ENCODE measurements at places on chromosomes 2 and 18.

GRCh38 chr2:209348433-209348832 lies 75.4 kb upstream of the MAP2 start:
- DNase-seq = no peak

DNA sequence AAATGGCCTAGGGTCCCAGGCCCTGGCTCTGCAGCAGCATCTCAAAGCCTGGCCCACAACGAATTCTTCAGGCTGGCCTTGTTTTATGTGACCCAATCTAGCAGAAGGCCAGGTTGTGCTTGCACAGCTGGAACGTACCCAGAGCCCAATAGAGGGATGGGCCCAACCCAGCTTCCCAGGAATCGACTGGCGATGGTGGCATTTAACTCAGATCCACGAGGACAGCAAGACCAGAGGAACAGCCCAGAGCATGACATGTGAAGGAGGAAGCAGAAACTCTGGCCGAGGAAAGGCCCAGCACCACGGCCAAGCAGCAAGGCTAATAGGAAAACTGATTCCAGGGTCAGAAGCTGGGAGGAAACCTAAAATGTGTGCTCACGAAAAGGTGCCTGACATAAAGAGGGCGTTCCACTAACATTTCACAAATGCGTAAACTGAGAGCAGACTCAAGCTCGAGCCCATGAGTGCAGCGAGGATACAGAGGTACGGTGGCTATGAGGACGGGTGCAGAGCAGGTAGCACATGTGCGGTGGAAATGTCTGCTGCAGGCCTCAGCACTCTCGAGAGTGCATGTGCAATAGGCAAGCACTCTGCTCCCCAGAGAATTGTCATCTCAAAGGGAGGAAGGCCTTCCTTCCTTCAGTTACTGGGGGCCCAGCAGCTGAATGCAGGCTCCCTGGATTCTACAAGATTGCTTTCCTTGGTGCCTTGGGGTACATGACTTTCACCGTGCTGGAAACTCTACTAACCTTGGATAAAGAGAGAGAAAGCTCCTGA lies 156.9 kb upstream of the GLI2 start:
- no peak for DNase-seq

GRCh38 chr2:239640210-239640609 lies 239.4 kb upstream of the HDAC4 start:
- no peak for DNase-seq

DNA sequence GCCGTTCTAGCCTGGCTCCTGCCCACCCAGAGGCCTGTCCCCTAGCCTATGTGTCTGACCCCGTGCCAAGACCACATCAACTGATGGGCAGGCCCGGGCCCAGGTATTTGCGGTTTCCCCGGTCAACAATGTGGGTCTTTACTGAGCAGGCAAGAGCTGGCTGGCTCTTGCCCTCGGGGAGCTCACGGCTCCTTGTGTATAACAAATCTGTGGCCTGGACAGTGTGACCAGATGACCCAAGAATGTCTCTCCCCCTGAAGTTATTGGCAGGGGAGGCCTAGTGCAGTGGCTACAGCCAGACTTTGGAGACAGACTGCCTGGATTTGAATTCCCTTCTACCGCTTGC lies 179.6 kb downstream of the KLHL29 start:
- DNase-seq = no peak

- DNase-seq = peak; percentile 36
Measured at GRCh38 chr2:9710311-9710710, 79.5 kb upstream of the YWHAQ start.

GRCh38 chr18:2587788-2588187 lies 16.4 kb downstream of the NDC80 start:
- DNase-seq = no peak

DNA sequence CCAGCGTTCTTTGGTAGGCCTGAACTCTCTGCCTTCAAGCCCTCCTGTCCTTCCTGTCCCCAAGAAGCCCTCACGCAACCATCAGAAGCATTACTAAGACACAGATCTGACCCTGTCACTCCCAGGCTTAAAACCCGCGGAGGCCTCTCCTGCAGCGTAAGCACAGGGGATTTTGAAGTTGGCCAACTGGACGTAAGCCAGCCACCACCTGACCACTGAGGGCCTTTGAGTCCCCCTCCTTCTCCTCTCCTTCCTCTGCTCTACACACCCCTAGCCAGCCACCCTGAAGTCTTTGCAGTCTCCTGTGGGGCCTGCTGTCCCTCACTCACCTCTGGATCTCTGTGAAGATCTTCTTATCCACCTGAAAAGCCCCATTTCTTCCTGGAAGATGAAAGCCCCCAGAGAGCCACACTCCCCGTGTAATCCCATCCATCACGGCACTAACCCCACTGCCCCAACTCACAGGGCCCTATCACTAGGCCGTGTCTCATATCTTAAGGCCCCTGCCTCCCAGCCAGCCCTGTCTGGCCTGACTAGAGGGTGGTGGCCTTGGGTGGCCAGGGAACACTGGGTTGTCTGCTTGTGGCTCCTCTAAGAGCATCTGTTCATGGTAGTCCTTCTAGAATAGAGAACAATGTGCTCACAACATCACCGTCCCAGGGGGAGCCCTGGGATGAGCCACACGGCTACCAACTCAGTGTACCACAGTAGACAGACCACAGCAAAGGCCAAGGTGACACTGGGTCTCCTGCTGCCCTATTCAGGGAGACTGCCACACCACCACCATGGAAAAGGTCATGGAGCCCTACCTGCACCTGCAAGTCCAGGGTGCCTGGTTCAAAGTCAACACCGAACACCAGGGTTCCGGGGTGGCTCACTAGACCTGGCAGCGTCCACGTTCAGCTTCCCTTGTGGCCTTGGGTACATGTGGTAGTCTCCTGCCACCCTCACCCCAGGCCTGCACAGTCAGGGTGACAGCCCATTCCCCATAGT lies 191.6 kb downstream of the ZBTB7C start:
- DNase-seq = no peak

DNA sequence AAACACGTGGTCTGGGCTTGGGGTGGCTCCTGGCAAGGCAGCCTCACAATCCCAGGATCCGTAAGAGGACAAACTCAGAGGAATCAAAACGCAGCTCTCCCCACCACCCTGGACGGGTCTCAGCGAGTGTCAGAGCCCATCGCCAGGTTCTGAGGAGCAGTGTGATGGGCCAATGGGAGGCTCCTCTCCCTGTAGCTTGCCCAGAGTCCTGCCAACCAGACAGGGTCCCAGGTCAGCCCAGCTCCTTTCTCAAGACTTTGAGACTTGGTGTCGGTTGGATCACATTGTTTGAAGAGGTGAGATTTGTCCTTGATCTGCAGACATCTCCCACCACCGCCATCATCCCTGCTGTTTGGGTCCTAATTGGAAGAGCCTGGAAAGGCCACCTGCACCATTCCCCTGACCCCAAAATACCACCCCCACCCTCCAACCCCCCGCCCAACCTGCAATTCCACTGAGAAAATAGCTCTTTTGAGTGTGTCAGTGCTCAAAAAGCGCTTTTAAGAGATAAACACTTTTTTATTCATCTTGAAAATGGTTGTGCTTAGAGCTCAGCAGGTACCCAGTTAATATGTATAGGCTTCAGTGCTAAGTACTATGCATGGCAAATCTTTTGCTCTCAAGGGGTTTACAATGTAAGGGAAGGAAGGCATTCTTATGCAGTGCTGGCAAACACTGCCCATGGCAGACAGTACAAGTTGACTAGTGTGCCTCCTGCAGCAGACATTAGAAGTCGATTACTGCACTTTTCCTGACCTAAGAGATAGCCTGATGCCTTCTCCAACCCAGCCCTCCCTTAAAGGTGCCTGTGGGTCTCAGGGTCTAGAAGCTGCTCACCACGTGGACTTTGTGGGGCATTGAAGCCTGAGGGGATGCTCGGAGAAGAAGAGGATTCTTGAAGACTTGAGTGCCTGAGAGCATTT lies 50.6 kb downstream of the GLI2 start:
- DNase-seq = no peak

DNA sequence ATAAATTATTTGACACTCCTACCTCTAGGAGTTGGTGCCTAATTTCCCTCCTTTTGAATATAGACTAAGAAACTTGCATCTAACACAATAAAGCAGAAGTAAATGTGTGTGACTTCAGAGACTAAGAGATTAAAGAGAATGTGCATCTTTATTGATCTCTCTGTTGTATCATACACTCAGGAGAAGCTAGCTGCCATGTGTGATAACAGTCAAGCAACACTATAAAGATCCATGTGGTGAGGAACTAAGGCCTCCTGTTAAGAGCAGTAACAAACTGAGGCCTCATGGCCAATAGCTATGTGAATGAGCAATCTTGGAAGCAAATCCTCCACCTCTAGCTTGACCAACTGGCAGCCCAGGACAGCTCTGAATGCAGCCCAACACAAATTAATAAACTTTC lies 3.4 kb downstream of the FANCL start:
- DNase-seq = no peak

All from stimulated activated CD4-positive, alpha-beta T cell treated with anti-CD3 and anti-CD28 coated beads, Interleukin-2, amount 100 ng/mL, for 24 hours (primary cell).